ENCODE measurements at places on chromosomes 2 and 18.

- no peak for DNase-seq
Measured at GRCh38 chr18:78679613-78680260, 299.9 kb upstream of the SALL3 start.

DNA sequence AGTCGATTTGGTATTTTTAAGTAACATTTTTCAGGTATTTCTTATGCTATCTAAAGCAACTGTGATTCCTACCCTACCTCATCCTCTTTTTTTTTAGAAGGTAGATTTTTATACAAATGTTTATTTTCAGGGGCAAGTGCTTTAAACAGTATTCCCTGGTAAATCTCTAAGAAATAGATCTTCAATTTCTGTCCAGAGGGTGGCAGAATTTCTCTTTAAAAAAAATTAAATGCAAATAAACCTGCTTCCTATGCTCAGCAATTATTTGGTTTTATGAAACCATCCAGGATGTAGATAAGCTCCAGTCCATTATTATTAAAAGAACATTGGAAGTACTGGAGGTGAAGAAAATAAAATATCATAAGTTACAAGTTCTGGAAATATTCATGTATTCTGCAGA is 191.9 kb downstream of the MYO3B start:
- no peak for DNase-seq

GRCh38 chr2:100242891-100243619 is 79.2 kb downstream of the LONRF2 start:
- DNase-seq, result peak; percentile 62

GRCh38 chr2:227461811-227462461 is 10.0 kb upstream of the AGFG1 start:
- DNase-seq, result no peak

GRCh38 chr2:126719191-126719832 is 63.4 kb downstream of the GYPC start:
- no peak for DNase-seq

DNA sequence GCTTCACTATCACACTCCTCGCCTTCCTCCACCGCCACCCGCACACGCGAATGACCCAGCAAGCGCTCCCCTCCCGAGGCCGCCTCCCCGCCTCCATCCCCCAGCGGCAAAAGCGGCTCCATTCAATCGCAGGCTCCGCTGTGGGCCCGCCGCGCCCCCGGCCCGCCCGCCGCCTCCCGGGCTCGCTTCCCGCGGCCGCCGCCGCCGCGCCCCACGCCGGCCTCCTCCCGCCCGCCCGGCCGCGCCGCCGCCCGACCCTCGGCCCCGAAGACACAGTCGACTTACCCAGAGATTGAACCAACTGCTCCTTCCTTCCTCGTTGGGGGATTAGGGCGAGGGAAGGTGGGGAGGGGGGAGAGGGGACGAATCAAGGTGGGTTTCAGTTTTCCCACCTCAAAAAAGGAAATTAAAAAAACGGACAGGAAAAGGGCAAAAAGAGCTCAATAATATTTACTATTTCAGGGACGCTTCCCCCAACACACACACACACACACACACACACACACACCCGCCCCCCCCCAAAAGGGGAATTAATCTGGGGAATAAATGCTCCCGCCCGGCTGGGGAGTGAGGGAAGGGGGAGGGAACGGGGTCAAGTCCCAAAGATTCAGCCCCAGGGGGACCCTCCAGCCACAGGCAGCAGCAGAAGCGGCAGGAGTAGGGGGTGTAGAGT is 743 bp downstream of the XPO1 start:
- DNase-seq, result peak; percentile 20

- DNase-seq, result no peak
Measured at GRCh38 chr2:179443180-179443579, 178.5 kb upstream of the SESTD1 start.

GRCh38 chr2:234958746-234959395 is 7.1 kb downstream of the SH3BP4 start:
- DNase-seq, result no peak

- DNase-seq, result no peak
Measured at GRCh38 chr18:79964330-79965118, at the start of gene HSBP1L1. Gene HSBP1L1 (plus strand): TSS chr18:79964643. CDS start chr18:79964736, 93 bp downstream.

DNA sequence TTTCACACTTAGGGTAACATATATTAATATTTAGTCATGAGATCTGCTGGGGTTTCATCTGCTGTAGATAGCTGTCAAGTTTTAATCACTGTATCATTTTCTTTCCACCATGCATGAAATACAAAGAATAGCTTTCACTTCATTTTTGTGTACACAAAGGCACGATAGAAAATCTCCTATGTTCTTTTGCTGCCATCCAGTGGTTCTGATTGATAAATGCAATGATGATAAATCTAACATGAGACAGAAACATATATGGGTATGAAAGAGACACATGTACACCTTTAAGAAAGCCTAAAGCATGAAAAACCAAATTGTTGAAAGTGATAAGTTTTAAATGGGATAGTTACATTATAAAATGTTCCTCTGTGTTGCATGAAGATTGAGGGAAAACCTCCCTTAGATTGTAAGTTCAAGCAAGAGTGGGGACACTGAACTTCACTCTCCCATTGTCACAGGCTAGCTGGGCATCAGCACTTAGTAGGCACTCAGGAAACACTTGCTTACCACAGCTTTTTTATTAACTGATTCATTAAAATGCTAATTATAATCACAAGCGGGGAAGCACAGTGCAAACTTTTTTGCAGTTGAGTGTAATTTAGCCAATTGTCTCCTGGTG is 31.2 kb downstream of the C1D start:
- peak; percentile 51 for DNase-seq

GRCh38 chr2:11532416-11533055 is 1.3 kb upstream of the GREB1 start:
- peak; percentile 12 for DNase-seq

- DNase-seq, result no peak
Measured at GRCh38 chr2:231985823-231986261, 24.3 kb downstream of the DIS3L2 start.

- no peak for DNase-seq
Measured at GRCh38 chr2:109385506-109385905, 228.3 kb downstream of the SEPTIN10 start.

DNA sequence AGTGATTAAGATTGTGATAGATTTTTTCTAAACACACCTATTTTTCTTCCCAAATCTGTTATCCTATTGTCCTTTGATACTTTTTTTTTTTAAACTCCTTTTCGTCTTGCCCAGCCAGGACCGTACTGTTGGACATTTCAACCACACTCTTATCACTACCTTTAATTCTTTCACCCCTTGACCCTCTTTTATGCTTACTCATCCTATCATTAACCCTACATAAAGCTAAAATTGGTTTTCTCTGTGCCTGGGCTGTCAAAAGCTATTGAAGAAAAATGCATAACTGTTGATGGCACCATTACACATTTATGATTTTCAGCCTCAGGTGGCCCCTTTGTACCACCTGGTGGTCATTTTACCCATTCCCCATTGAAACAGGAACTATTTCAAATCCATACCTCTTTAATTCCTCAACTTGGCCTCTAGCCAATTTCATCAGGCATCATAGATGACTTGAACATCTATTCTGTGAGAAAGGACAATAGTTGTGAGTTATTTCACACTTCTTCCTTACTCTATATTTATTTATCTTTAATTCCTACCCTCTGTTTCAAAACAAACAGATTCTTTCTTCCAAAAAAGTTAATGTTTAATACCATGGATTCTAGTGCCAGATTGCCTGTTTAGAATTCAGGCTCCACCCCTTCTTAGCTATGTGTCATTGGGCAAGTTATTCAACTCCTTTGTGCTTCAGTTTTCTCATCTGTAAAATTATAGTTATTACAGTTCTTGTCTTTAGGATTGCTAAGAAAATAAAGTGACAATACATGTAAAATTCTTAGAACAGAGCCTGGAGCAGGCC is 258.6 kb downstream of the CAMKMT start:
- no peak for DNase-seq

DNA sequence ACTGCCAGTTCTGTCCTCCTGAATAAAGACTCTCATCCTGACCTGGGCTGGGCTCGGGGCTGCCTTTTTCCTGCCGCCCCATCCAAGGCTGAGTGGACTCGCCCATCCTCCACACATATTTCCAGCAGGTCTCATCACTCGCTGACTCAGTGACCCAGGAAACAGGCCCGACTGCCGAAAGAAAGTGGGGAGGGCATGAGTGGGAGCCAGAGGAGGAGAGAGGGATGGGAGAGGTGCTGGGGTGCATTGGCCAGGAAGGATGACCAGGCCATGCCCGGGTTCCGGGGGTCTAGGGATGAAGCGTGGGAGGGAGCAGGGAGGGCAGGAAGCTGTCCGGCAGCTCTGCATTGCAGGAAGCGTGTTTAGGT is 66.7 kb downstream of the TWIST2 start:
- DNase-seq, result peak; percentile 47

- no peak for DNase-seq
Measured at GRCh38 chr2:177031438-177032180, 181.0 kb upstream of the HNRNPA3 start.

- DNase-seq, result no peak
Measured at GRCh38 chr2:134539981-134540380, 178.8 kb downstream of the TMEM163 start.

DNA sequence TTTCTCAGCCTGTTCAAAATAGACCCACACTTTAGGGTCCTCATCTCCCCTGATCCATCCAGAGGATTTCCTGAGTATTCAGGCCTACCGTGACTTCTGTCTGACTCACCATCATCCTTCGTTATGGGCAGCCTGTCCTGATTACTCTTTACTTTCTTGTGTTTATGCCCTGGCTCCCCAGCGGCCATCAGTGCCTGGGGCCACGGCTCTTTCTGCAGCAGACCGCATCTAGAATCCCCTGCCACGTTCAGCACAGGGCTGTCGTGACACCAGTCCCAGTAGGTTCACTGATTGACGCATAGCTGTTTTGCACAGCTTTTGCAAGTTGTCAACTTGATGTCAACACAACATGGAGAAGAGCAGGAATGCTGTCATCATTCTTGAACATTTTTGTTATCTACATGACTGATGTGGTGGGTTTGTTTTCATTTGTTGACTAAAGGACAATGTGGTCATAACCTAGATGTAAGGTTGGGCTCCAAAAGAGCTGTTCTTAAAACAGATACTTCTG is 225.6 kb downstream of the HAUS1 start:
- no peak for DNase-seq

GRCh38 chr2:207499114-207499513 is 30.6 kb upstream of the CREB1 start:
- DNase-seq, result no peak

DNA sequence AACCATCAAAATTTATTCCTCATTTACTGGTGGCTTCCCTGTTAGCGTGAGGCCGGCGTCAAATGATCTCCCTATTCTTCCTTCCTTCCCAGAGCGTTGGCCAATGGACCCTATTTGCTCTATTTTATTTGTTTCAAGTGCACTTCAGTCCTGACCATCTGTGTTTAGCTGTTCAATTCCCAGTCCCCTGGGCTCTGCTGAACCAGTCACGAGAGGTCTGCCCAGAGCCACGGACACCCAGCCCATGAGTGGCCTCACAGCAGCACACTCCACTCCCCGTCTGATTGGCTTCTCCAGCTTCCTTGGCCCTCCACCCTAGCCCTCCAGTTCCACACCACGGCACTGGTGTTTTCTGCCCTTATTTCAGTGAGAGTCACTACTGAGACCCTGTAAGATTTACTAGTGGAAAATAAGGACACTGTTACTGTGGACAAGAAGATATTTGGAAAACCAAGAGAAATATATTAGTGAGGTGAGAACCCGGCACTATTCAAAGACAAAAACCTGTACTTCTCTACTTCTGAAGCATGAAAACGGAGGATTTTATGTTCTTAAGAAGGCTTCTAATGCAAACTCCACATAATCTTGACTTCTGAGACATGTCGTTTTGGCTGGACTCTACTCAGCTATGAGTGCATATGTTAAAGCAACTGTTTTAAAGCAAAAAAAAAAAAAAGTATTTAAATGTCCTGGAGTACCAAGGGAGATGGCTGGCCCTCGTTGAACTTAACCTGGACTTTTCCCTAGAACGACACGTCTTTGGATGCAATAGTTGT is 86.6 kb downstream of the COL6A3 start:
- no peak for DNase-seq

DNA sequence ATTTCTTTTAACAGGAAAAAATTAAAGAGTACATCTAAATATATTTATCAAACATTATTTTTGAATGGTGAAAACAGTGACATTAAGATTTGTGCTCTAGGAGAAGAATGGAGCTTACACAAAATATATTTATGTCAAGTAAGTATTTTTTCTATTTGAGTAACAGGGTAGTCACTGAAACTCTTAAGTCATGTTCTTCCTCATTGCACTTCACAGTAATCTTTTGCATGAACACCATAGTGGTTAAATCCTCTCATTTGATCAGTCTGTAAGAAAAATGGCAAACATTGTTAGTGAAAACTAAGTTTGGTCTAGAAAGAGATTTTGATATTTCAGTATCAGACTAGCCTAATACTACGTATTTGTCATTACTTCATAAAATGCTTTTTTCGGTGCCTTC is 8.1 kb downstream of the GMCL1 start:
- no peak for DNase-seq

- DNase-seq, result no peak
Measured at GRCh38 chr2:181408861-181409260, 48.3 kb upstream of the ITGA4 start.

- DNase-seq, result no peak
Measured at GRCh38 chr2:229270551-229271410, at the start of gene PID1. Gene PID1 (minus strand): TSS chr2:229271287. CDS start chr2:229271043, 244 bp downstream.

- DNase-seq, result no peak
Measured at GRCh38 chr2:186399082-186399644, 86.9 kb upstream of the ZC3H15 start.

- no peak for DNase-seq
Measured at GRCh38 chr2:79294994-79295393, 135.4 kb upstream of the REG3A start.

DNA sequence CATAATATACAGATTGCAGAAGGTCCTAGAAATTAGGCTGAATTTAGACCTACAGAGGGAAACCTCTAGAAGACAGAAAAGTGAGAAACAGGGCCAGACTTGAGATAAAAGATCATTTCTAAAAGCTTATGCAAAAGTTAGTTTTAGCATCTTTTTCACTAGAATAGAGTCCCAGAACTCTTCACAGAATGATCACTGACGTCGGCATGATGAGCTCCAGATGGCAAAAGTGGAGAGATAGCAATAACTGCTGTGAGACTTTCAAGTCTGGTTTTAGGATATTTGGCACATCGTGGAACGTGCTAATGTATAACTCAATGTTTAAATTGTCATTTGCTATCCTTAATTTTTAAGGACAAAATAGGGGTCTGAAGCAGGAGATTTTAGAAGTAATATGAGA is 1050.7 kb upstream of the CELF4 start:
- no peak for DNase-seq

- no peak for DNase-seq
Measured at GRCh38 chr18:3649135-3649632, 199.2 kb downstream of the TGIF1 start.
